ENCODE measurements at places on chromosomes 5 and 9.

GRCh38 chr5:151284392-151284967, 19.1 kb downstream of the SLC36A3 start:
- DNase-seq = no peak

DNA sequence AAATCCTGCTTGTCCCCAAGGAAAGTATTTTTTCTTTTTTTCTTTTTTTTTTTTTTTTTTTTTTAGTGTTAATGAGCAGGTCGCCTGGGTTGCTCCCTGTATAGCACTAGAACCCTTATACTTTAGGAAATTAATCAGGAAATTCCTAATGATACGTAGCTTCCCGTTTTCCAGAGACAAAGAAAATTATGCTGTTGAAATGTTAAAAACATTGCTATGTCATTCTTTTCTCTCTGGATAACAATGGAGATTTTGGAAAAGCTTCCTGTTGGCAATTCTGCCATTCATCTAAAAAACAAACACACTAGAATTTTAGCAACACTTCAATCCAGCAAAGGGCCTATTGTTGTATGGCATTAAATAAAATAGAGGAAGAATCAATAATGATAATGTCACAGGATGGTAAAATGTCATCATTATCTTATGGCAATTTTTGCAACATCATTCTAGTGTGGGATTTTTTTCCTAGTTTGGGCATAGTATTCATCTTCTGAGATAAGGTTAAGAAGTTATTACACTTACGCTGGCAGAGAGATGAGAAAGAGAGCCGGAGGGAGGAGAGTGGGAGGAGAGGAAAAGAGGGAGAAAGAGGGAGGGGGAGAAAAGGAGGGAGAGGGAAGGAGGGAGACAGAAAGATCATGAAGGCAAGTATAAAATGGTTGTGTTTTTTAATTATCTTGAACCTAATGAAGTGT, 315.8 kb upstream of the PDE4D start:
- DNase-seq = no peak

DNA sequence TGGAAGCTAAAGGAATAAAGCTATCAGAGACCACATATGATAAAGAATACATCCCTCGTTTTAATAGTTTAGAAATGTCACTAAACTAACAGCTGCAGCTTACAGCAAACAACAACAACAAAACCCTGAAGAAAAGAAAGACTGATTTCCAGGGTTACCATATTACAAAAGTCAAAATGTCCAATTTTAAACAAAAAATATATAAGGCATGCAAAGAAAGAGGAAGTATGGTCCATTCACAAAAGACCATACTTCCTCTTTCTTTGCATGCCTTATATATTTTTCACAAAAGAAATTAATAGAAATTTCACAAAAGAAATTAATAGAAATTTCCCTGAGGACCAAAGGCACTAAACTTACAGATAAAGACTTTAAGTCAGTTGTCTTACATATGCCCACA, 354.2 kb downstream of the ARL15 start:
- no peak for DNase-seq

- no peak for DNase-seq
Measured at GRCh38 chr5:132229236-132229635, 1.6 kb upstream of the P4HA2 start.

- DNase-seq = no peak
Measured at GRCh38 chr9:69577123-69577522, 95.0 kb downstream of the APBA1 start.

- DNase-seq = no peak
Measured at GRCh38 chr9:78676009-78676408, 379.1 kb downstream of the PSAT1 start.

- DNase-seq = no peak
Measured at GRCh38 chr9:69829484-69829883, 8.9 kb downstream of the CFAP95 start.

GRCh38 chr9:99999797-100000196, 93.3 kb downstream of the STX17 start:
- no peak for DNase-seq

DNA sequence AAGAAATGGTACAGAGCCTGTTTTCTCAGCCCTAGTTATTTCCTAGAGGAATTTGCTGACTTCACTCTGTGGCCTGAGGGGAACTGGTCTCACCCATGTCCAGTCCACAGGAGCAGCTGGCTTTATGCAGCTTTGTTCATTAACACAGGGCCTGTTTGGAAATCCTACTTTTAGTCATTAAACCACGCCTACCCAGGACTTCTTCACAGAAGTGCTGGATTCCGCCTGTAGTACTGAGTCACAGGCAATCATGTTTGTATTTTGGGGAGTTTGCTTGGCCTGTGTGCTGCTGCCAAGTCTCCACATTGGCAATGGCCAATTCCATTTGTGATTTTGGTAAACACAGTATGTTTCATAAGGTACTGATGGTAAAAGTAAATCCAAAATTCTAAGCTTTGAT, 52.8 kb downstream of the CTNND2 start:
- no peak for DNase-seq

DNA sequence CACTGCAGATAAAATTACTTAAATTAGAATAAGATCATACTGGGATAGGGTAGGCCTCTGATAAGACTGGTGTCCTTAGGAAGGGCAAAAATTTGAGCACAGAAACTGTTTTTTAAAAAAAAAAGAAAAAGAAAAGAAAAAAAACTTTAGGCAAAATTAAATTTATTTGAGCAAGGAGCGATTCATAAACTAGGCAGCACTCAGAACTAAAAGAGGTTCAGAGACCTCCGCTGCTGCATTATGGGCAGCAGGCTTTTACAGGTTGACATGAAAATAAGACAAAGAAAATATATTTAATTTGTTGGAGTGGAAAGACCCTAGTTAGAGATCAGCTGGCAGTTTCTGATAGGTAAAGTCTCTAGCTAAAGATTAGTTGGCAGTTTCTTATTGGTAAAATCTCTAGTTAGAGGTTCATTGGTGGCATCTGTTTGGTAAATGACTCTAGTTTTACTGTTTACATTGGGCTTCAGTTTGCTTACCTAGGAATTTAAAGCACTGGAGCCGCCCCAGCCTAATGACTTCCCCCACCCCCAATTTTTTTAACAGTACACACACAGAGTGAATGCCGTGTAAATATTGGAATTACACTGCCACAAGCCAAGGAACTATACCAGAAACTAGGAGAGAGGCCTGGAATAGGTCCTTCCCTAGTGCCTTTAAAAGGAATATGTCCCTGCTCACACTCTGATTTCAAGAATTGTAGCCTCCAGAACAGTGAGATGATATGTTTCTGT, 4.5 kb upstream of the PLPP6 start:
- no peak for DNase-seq

GRCh38 chr9:20139763-20140290, 351.0 kb upstream of the SLC24A2 start:
- DNase-seq = peak; percentile 6

DNA sequence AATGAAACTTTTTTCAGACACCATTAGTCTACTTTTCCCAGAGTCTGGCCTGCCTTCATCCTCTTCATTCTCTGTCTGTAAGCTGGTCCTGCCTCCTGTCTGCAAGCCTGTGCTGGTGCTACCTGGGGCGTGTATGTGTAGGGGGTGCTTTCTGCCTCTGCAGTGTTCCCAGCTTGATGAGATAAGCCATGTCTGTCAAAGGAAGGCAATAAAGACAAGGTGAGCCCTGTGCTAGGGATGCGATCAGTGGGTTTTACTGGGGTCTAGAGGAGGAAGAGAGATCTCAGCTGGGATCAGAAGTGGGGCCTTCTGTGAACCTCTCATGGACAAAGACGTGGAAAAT, 78.0 kb upstream of the TGFBR1 start:
- DNase-seq = no peak

DNA sequence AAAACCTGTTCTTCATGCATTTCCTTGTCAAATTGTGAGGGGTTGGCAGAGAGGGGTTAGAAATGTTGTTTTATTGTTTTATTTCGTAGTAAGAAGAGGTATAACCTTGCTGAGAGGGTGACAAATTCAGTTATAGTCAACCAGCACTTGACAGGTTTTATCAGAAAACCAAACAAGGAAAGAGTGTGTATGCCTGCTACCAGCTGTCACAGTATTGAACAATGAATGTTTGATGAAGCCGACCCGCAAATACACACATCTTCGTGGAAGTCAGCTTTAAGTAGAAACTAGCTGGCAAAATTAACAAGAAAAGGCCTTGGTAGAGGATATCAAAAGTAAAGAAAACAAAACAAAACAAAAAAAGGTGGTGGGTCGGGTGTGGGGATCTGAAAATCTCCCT, 214.6 kb upstream of the TLE4 start:
- DNase-seq = no peak

- no peak for DNase-seq
Measured at GRCh38 chr5:160082614-160083500, 36.4 kb downstream of the PWWP2A start.

- DNase-seq = no peak
Measured at GRCh38 chr9:7770111-7770510, 29.5 kb downstream of the DMAC1 start.
